ENCODE measurements at places on chromosomes 1 and 21. TPM values are rescaled to one million over a fixed set of nuclear protein-coding genes. Genes with fewer than 3 reads are reported as not detected.

DARS2 gene
- 47.4 TPM for total RNA-seq

AGO4 gene
- total RNA-seq: 4.9 TPM

RIMKLA gene
- total RNA-seq: 0.97 TPM

COL9A2 gene
- total RNA-seq: 0.19 TPM

F3 gene
- 1.9 TPM for total RNA-seq

TRIM67 gene
- 0.28 TPM for total RNA-seq

GLUL gene
- 18.1 TPM for total RNA-seq

FCER1A gene
- total RNA-seq: not detected

FABP3 gene
- total RNA-seq: not detected

HSPG2 gene
- total RNA-seq: 65.4 TPM

UBE2U gene
- not detected for total RNA-seq

FGR gene
- not detected for total RNA-seq

PEF1 gene
- 46.8 TPM for total RNA-seq

SPOCD1 gene
- 8.0 TPM for total RNA-seq

CLCNKB gene
- not detected for total RNA-seq

LRRC38 gene
- total RNA-seq: not detected

NMNAT2 gene
- total RNA-seq: 0.60 TPM

All from A549 treated with DMSO at 1 μM for 4 hours (cell line).